ENCODE measurements at places on chromosomes 1 and 21. TPM values are rescaled to one million over a fixed set of nuclear protein-coding genes. Genes with fewer than 3 reads are reported as not detected.

The SAMSN1 gene
- total RNA-seq, result 9.5 TPM

DNA sequence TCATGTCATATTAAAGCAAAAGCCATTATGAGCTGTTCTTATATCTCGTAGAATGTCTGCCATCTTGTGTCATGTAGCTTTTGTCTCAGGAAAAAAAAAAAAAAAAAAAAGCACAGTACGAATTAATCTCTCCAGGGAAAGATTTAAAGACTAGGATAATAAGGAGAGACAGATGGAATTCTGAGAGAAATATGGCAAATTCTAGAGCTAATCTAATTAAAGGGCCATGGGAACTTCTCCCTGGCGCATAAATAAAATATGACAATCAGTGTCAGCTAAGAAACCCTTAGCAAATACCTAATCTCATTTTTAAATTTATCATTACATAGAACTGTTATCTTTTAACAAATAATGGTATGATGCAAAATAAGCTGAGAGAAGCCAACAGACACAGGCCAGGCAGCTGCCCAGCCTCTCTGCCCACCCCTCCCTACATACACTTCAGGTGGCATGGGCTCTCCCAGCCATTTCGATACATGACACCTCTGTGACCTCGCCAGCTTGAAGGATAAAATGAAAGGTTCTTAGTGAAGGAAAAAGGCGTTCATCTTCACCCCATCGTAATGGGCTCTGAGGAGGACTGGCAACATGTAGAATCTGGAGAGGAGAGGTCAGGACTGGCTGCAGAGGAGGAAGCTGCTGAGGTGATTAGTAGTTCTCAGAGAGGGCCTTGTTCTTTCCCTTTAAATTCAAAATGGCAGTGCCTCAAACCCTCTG is 39.8 kb downstream of the DISC1 start:
- H3K36me3 ChIP-seq, result no peaks in the 10 kb centered on the region
- H3K4me1 ChIP-seq, result peaks cover 10% of the 10 kb centered on the region
- no peaks in the 10 kb centered on the region for H3K27me3 ChIP-seq
- DNase-seq, result no peak
- no peak overlapping the region for H3K27ac ChIP-seq

GRCh38 chr1:227785094-227785804 is 30.2 kb upstream of the PRSS38 start:
- H3K27ac ChIP-seq, result no peak overlapping the region
- peaks cover 7% of the 10 kb centered on the region for H3K27me3 ChIP-seq
- no peak overlapping the region for H3K4me3 ChIP-seq
- no peaks in the 10 kb centered on the region for H3K36me3 ChIP-seq

- H3K36me3 ChIP-seq, result no peaks in the 10 kb centered on the region
- H3K4me3 ChIP-seq, result peak overlapping the region; percentile 83
- peak overlapping the region; percentile 95 for H3K27ac ChIP-seq
- peaks cover 10% of the 10 kb centered on the region for H3K4me1 ChIP-seq
- H3K27me3 ChIP-seq, result no peaks in the 10 kb centered on the region
Observed at GRCh38 chr1:91884459-91885212, 1.3 kb downstream of the TGFBR3 start.

- H3K27me3 ChIP-seq, result no peaks in the 10 kb centered on the region
- no peak for DNase-seq
- H3K27ac ChIP-seq, result no peak overlapping the region
- H3K4me1 ChIP-seq, result no peaks in the 10 kb centered on the region
Observed at GRCh38 chr1:150661156-150661555, 31.7 kb upstream of the ENSA start.

DNA sequence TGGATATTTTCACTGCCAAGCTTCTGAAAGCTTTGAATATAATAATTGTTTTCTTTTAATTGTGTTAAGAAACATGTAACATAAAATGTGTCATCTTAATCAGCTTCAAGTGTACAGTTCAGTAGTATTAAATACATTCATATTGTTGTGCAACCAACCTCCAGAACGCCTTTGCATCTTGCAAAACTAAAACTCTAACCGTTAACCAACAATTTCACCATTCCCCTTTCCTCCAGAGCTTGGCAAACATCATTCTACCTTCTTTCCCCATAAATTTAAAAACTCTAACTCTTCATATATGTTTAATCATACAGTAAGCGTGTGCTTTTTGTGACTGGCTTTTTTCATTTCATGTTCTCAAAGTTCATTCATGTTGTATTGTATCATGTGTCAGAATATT is 2.1 kb downstream of the MNDA start:
- H3K27me3 ChIP-seq, result no peaks in the 10 kb centered on the region
- no peaks in the 10 kb centered on the region for H3K36me3 ChIP-seq
- no peak for DNase-seq
- H3K4me1 ChIP-seq, result no peaks in the 10 kb centered on the region

- peak overlapping the region; percentile 51 for H3K4me3 ChIP-seq
- peak overlapping the region; percentile 21 for H3K27ac ChIP-seq
- DNase-seq, result no peak
- H3K4me1 ChIP-seq, result peaks cover 17% of the 10 kb centered on the region
- H3K36me3 ChIP-seq, result no peaks in the 10 kb centered on the region
Observed at GRCh38 chr1:149916193-149916897, 1.3 kb downstream of the SV2A start.

The ABCG1 gene
- total RNA-seq, result 17.1 TPM

All from transverse colon (tissue), 4 donors.